CD4-positive, alpha-beta T cell treated with Interleukin-4 for 1 hour (primary cell): ENCODE measurements at places on chromosomes 7 and 10.

DNA sequence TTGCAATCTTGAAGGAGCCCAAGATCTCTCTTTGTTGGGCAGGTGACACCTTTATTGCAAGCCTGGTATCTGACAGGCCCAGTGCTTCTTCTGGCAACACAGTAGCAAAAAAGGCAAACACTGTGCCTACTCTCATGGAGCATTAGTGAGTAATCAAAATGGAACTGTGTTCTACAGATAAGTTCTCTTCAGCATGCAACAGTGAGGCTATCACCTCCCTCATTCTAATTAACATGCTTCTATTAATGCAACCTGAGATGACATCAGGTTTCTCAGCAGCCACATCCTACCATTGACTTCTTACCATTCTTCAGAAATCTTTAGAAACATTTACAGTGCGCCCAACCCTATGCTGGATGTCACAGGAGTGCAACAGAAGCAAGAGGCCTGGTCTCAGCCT lies 77.9 kb upstream of the KCNMA1 start:
- no peak for DNase-seq

GRCh38 chr10:7417807-7418206 lies 7.0 kb upstream of the SFMBT2 start:
- DNase-seq = peak; percentile 22

DNA sequence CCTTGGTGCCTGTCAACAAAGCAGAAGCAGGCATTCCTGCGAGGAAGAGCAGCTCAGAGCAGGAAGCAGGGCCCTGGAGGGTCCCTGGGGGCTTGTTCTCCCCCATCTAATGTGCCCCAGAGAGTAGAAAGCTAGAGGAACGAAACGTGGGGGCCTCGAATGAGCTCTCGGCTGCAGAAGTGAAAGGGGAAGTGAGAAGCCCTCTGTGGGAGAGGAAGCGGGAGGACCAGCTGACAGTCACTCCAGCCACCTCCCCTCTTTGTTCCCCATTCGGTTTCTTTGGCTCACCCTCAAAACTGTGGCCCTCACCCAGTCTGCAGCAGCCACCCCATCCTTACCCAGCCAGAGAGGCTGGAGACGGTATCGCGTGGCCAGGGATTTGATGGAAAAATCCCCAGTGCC lies 25.0 kb downstream of the C10orf105 start:
- peak; percentile 45 for DNase-seq

- DNase-seq = peak; percentile 26
These were observed 236.0 kb upstream of the NRP1 start for GRCh38 chr10:33570495-33570894.

- DNase-seq = peak; percentile 37
These were observed 59.6 kb upstream of the CAPZA2 start for GRCh38 chr7:116802746-116803152.

GRCh38 chr10:124088915-124089314 lies 4.5 kb downstream of the CHST15 start:
- no peak for DNase-seq

DNA sequence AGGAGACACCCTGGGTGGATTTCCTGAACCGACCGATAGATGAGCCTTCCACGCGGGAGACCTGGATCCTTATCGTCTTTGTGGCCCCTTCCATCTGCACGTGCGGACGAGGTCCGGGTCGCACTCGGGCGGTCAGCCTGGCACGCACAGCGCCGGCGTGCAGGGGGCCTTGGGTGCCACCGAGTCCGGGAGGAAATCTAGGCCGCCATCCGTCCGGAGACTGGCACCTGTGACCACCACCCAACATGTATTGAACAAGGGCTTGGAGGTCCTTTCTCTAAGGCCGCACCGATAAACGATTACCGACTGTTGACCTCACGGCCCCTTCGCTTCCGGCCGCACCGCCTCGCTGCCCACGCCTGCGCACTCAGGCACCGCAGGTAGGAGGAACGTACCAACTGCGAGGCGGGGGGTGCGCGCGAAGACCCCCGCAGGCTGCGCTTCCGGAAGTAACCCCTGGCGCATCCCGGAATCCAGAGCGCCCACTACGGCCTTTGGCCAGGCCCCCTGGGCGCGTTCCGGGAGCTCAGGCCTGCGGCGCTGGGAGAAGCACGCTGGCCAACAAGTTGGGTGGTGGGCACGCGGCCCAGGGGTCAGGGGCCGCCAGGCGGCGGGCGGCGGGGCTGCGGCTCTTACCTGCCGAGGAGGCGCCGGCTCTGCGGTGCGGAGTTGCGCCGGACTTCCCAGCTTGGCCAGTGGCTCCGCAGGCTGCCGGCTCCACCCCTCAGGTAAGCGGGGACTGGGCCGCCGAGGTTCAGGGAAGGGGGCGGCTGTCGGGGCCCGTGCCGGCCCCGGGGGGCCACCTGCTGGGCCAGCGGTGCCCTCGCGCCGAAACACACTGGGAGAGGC lies at the start of the genes ACTR3C and LRRC61:
Gene ACTR3C, minus strand, starts transcription at position 713 of the 849 bp plus-strand sequence. CDS start 28,249 bp downstream, outside the sequence.
Gene LRRC61, plus strand, starts transcription at position 523 of the 849 bp plus-strand sequence. CDS start 13,507 bp downstream, outside the sequence.
- DNase-seq = peak; percentile 70

- no peak for DNase-seq
These were observed 24.2 kb upstream of the SLC29A3 start for GRCh38 chr10:71294856-71295255.

GRCh38 chr7:118075936-118076335 lies 108.0 kb upstream of the LSM8 start:
- DNase-seq = no peak

GRCh38 chr10:122033224-122033926 lies 44.4 kb downstream of the TACC2 start:
- DNase-seq = no peak

- no peak for DNase-seq
These were observed 17.0 kb downstream of the SRI start for GRCh38 chr7:88202799-88203198.

GRCh38 chr7:99243751-99244337 lies 28.8 kb upstream of the MYH16 start:
- DNase-seq = no peak

- DNase-seq = no peak
These were observed 21.3 kb downstream of the ZNF487 start for GRCh38 chr10:43458227-43458626.

GRCh38 chr7:20213378-20213777 lies 3.8 kb downstream of the MACC1 start:
- DNase-seq = no peak

DNA sequence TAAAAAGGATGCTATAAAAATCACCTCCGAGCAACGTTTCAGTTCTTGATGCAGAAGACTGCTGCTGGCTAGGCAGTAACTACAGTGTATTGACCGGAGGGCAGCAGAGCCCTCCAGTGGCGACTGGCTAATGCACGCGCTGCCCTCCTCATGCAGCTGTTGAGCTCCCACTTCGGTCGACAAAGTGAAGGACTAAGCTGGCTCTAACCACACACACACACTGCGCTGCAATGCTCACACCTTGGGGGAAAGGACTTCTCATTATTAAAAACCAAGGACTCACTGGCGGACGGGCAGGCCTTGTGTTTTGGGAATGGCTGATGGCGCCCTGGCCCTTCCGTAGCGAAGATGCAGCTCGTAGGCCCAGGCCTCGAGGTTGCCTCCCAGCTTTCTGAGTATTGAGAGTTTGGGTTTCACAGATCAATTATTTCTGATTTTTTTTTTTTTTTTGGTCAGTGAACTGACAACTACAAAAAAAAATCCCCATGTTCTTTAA lies 120.9 kb upstream of the DIP2C start:
- DNase-seq = no peak

- no peak for DNase-seq
These were observed 191.1 kb upstream of the TCF7L2 start for GRCh38 chr10:112758961-112759360.

DNA sequence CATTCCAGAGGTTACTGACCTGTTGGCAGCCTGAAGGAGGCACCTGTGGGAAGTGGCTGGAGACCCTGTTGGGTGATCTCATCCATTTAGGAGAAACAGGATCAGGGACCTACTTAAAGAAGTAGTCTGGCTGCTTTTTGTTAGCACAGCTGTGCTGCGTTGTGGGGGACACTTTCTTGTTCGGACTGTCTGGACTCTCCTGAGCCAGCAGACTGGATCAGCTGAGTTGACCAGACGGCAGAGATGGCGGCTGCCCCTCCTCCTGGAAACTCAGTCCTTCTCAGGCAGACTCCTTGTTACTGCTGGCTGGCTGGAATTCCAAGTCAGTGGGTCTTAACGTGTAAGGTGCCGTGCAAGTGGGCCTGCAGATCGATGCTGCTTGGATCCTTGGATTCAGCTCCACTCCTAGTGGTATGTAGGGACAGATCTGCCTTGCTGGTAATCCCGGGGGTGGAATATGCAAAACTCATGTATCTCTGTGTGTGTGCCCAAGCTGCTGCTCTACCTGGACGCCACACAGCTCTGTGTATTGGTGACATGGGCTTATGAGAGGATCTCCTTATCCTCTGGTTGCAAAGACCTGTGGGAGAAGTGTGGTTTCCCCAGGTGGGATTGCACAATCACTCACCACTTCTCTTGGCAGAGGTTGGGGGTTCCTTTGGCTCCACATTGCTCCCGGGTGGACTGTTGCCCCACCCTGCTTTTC lies 87.3 kb downstream of the CCSER2 start:
- DNase-seq = no peak

DNA sequence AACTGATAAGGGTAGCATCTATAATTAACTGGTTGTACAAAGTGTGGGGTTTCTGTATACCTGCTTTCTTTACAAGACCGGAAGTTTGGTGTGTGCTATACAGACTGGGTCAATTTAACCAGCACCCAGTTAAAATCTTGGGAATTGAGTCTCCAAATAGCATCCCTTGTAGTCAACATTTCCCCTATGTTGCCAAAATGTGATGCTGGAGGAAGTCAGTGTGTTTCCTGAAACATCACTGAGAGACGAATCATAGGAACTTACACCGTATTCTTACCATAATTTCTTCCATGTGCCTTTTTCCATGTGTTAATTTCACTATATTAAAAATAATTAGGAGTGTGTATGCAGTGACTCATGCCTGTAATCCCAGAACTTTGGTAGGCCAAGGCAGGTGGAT lies 1.7 kb downstream of the AKR1C4 start:
- no peak for DNase-seq
